ENCODE measurements at places on chromosomes 11 and 22.

DNA sequence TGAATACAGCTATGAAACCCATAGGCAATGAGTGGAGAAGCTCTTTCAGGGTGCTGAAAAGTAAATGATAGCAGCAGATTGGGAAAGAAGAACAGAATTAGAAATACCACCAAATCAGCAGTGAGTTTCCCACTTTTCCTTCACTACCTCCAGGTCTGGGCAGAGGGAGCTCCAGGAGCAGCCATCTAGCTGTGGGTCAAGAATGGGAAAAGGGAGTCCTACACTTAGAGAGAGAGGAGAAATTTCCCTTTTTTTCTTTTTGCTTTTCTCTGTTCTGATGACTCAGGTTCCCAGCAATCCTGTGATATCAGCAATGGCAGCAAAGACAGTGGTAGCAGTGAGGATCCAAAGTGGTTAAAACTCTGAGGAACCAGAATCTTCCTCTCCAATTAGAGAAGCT is 263.9 kb downstream of the NXPE2 start:
- no peak for DNase-seq

- no peak for DNase-seq
Observed at GRCh38 chr11:36196411-36196998, 92.7 kb downstream of the COMMD9 start.

DNA sequence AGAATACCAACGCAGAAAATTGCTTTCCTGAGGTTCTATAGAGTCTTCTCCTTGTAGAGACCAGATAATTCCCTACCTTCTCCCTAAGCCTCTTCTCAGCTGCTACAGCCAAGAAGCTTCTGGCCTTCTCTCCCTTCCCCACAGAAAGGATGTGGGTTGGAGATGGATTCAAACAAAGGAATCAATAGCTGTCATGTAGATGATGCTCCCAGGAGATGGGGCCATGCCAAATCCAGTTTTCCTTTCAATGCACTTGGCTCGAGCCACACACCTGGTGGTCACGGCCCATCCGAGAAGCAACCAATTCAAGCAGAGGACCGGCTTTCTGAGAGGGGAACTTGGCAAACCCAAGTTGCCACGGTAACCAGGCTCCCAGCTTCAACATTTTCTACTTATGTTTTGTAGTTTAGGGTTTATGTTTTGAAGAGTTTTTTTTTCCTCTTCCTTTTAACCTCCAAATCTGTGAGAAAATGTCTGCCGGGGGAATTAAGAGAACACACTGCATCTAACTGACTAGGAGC is 31.3 kb upstream of the OPCML start:
- no peak for DNase-seq

GRCh38 chr22:19060356-19061009 is 61.7 kb downstream of the DGCR2 start:
- no peak for DNase-seq

- DNase-seq: peak; percentile 55
Observed at GRCh38 chr11:72676861-72677341, 2.7 kb upstream of the PDE2A start.

GRCh38 chr11:133697603-133698180 is 147.6 kb downstream of the SPATA19 start:
- DNase-seq: no peak

DNA sequence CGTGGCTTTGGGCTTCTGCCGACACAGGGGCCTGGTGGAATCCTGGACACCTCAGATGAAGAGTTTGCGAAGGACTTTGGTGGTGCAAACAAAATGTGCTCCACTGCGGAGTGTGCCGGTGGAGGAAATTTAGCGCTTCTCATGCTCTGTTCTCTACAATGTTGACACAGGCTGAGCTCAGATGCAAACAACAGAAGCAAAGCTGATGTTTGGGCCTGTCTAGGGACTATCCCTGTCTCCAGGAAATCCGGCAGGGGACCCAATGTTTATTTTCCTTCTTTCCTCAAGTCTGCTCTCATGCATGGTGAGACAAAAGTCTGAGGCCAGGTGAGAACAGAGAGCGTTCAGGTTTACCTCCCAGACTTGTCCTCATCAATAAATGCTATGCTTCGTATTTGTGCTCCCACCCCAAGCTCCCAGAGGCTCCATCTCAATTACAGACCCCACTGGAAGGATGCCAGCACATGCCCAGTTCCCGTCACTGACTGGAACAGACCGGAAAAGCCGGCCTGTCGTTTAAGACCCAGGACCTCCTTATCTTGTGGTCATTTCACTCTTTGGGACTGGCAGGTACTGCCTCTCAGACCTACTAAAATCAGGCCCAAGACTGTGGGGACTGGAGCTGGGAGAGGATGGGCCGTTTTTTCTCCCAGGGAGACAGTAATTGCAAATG is 105.7 kb upstream of the B3GAT1 start:
- no peak for DNase-seq

DNA sequence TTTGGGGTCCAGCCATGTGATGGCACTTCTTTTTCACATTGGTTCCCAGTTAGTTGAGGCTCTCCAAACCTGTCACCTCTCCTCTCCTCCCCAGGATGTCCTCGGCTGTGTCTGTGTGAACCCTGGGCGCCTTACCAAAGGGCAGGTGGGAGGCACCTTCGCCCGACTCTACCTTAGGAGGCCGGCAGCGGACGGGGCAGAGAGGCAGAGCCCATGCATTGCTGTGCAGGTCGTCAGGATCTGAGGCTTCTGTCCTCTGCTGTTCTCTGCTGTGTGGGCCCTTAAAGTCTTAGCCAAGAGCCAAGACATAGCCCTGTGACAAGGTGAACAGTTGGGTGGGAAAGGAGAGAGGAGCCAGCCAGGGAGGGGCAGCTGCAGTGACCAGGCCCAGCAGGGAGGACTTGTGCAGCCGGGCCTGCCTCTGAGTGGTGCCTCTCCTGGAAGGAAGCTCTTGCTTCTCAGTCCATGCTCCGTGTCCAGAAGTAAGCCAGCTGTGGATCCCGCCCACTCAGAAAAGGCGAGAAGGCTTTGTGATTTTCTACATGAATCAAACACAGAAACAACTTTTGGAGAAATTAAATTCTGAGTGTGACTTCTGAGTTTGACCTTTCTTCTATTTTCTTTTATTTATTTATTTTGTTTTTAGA is 17.5 kb upstream of the CDC42EP2 start:
- no peak for DNase-seq

DNA sequence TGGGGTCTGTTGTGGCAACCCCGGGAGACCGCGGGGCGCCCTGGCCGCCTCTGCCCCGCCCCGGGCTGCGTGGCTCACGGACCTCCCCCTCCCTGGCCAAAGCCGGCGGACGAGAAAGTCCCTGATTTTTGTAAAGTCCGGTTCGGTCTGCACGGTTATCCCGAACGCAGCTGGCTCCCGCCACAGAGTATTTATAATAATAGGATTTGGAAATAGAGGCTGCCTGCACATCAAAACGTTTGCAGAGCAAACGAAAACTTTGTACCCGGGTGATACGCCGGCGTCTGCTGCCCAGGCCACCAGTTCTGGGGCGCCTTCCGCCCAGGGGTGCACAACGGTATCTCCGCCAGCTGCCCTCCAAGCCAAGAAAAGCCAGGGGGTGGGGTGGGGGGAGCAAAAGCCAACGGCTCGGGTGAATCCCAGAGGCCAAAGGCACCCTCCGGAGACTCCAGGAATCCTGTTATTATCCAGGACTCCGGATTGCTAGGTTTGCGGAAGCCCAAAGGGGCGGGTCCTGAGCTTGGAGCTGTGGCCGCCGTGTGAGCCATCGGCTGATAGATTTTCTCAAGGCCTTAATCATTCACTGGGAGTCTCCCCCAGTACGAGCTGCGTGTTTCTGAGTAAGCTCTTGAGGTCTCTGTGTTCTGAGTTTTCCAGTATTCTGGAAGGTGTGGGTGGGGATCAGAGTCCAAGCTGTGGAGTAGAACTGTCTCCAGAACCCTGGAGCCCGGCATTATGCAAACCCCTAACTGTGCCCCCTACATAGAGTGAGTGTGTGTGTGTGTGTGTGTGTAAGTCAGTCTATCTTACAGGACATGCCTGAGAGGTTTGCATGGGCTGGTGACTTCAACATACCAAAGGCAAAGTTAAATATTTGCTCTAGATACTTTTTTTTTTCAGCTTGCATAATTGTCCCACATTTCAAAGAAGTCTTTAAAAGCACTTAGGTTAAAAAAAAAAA is 673 bp upstream of the SHANK2 start:
- DNase-seq: peak; percentile 14

GRCh38 chr11:16911658-16912057 is 102.6 kb downstream of the PLEKHA7 start:
- DNase-seq: no peak

GRCh38 chr11:65133724-65134123 is 595 bp downstream of the SYVN1 start:
- no peak for DNase-seq

GRCh38 chr22:18063306-18063705 is 14.5 kb upstream of the PEX26 start:
- no peak for DNase-seq

DNA sequence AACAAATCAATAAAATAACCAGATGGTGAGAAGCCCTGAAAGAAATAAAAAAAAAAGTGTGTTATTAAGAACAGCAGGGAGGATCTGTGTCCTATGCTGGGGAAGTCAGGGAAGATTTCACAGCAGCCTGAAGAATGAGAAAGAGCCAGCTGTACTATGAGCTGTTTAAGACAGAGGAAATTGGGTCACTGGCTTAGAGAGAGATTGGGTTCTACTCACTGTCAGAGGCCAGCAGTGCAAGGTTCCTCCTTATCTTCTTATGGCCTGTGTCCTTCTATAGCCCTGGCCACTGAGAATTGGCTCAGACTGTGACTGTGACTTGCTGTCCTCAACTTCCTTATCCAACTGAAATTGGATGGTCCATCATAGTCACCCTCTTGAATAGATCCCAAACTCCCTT is 54.8 kb upstream of the FDX1 start:
- peak; percentile 92 for DNase-seq

GRCh38 chr22:17268501-17269223 is 49.4 kb upstream of the ADA2 start:
- DNase-seq: no peak

DNA sequence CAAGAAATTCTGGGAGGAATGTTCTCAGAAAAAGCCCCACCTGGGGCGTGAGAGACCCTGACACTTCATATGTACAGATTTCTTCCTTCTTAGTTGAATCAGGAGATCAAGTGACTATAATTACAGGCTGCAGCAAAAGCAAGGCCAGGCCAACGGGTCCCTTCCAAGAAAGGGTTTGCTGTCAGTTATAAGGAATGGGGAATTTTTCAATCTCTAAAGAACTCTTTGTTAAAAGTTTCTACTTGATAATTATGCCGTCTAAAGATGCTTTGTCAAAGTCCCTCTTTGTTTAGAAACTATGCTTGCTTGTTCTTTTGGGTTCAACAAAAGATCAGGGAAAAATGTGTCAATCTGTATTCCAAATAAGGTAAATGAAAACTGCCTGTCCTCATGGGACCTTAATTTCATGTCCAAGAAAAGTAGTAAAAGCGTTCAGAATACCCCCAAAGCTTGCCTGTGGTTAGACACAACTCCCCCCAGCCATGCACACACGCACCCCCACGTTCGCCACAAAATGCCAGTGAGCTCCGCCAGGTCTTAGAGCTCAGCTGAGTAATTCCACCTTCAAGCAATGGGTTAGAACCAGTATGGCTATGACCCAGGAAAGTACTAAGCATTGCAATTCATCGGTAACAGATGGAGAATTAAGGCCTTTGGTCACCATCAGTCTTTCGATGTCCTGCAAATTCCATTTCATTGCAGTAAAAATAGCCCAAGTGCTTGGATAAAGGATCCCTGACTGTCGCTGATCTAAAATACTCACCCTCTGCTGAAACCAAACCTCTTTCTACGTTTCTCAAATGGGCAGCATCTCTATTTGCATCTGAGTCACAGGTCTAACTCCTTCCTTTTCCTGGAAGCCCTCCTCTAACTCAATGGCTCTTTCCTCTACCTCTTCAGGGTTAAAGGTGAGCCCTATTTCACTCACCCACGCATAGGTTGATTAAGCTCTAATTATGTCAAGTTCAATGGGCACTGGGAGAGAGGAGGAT is 419.2 kb upstream of the SYN3 start:
- no peak for DNase-seq

DNA sequence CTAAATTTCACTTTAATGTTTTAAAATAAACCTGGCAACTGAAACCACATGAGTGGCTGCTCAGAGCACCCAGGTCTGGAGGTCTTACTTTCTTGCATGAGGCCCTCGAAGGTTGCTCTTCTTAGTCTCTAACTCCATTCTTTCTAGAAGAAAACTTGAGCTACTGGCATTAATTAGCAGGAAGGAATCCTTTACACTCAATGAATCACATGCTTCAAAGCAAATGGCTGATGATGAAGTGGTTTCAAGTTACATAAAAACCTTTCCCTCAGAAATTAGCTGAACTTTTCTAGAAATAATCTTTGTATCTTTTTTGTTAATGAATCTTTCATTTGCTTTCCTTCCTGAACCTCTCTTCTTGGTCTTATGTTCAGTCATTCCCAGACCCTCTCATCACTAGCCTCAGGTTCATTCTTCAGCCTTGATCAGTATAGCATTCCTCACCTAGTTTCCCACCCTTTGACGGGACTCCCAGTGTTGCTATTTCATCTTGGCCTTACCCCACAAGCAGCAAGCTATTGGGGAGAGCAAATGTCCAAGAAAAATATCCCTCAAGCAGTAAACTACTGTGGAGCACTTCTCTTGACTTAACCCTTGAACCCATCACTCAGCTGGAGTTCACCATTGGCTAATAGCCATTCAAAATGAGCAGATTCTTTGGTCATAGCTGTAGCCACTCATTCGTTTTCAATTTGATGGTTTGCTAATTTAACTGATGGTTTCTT is 75.1 kb downstream of the INSC start:
- DNase-seq: no peak

DNA sequence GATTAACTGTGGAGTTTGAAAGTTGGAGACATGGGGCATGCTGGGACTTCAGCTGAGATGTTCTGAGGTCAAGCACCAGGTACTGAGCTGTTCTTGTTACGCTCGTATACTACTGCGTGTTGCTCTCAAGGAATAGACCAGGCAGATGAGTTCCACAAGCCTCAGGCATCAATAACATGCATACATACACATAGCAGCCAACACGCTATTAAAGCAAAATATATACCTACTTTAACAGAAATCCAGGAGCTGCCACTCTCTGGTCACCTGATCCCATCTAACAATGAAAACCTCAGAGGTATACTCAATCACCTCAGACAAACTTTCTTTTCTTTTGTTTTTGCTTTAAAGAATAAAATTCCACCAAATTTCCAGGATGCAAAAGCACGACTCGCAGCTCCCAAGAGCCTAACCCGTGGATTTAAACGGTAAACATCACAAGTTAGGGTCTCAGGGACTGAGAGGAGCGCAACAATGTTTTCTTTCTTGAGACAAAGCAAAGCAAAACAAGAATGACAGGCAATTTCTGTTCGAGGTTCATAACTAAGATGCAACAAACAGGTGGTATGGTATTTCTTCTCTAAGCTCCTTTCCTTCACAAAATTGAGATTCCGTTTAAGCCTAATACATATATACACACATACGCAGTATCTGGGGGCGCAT is 16.5 kb downstream of the BLID start:
- no peak for DNase-seq

DNA sequence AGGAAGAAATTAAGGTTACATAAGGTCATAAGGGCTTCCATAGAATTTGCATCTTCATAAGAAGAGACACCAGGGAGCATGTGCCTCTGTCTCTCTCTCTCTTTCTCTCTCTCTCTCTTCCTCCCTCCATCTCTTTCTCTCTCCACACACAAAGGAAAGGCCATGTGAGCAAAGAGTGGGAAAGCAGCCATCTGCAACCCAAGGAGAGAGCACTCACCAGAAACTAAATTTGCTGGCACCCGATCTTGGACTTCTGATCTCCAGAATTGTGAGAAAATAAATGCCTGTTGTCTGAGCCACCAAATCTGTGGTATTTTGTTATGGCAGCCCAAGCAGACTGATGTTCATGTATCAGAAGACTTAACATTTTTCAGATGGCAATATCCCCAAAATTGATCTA is 6.4 kb upstream of the KRTAP5-10 start:
- DNase-seq: no peak

GRCh38 chr11:111417011-111417765 is 38.1 kb upstream of the POU2AF1 start:
- peak; percentile 25 for DNase-seq

All from suppressor macrophage treated with lipopolysaccharide for 4 hours (primary cell).